Neural progenitor cell (in vitro differentiated cells): ENCODE measurements at places on chromosomes 6 and 20. TPM values are rescaled to one million over a fixed set of nuclear protein-coding genes. Genes with fewer than 3 reads are reported as not detected.

Gene ABHD16B
- total RNA-seq: not detected in 2 replicates

Gene CCN6
- total RNA-seq: not detected in 2 replicates

Gene FOXQ1
- total RNA-seq: not detected in 2 replicates

Gene MRAP2
- total RNA-seq: 0.59 and 0.75 TPM in 2 replicates

GRCh38 chr20:10309326-10309725, 90.7 kb downstream of the SNAP25 start:
- DNase-seq: no peak

DNA sequence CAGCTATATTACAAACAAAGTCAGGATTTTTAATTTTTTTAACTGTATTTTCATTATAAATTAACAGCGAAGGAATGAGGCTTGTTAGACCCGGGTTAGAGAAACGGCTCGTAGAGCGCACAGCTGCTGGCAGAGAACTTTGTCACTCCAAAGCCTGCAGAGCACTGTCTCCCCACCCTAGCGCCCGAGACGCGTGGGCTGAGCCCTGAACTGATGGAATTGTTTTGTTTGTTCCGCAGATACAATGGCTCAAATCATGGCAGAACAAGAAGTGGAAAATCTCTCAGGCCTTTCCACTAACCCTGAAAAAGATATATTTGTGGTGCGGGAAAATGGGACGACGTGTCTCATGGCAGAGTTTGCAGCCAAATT, 810 bp downstream of the LAMP5 start:
- no peak for DNase-seq

GRCh38 chr6:43496370-43497128, 13.6 kb downstream of the LRRC73 start:
- DNase-seq: peak; percentile 62

DNA sequence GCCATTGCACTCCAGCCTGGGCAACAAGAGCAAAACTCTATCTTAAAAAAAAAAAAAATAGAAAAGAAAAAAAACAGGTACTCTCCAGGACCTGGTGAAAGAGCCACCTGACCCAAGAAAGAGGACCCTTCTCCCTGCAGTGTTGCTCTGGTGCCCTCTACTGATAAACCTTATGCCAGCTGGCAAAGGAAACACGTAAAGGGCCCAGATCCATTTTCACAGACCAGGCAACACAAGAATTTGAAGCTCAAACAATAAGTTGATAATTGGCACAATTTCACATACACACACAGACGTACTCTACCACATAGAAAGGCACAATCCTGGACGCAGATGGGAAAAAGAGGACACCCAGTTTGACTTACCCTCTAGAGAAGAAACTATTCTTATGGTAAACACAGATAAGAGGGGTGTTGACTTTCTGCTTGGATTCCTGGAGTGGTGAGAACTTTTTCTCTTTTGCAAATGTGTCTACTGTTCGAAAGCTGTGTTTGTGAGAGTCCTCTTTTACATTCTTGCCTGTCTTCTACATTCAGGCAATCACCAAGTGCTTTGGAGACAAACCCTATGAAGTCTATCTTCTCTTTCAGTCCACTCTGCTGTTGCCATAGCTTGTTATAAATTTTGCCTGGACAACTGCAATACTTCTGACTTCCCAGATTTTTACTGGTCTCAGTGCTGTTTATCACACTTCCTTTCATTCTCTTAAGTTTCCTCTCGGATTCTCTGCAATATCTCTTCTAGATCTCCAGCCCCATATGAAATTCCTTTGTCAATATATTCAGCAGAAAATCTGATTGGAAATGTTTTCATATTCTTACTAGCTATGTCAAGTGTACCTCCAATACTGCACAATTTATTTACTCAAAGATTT, 6.4 kb upstream of the SNRPB start:
- no peak for DNase-seq

DNA sequence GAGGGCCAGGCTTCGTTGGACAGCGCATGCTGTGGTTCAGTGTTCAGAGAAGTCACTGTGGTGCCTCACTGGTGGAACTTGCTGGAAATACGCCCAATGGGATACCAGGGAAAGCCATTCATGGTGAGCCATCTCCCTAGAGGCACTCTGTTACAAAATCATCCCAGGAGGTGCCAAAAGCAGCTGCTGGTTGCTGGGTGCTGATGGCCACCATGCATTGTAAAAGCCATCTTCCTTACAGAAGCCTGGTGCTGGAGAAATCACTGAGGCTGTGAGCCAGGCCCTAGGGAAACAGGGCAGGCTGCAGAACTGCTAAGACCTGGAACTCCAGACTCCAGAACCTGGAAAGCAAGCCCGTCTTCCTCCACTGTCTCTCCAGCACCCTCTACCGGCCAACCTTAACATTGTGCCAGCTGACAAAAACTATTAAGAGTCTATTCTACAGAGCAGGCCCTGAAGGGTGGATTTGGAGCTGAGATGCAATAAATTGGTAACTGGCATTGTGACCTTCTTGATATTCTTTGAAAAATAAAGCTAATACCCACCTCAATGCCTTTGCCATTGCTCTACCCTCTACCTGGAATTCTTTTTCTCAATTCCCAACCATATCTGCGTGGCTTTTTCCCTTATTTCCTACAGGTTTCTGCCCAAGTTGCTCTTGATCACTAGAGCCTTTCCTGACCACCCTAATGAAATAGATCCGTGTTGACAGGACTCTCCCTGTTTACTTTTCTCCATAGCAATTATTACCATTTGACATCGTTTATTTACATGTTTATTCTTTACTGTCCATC, 18.5 kb downstream of the SNRPB start:
- DNase-seq: peak; percentile 84

DNA sequence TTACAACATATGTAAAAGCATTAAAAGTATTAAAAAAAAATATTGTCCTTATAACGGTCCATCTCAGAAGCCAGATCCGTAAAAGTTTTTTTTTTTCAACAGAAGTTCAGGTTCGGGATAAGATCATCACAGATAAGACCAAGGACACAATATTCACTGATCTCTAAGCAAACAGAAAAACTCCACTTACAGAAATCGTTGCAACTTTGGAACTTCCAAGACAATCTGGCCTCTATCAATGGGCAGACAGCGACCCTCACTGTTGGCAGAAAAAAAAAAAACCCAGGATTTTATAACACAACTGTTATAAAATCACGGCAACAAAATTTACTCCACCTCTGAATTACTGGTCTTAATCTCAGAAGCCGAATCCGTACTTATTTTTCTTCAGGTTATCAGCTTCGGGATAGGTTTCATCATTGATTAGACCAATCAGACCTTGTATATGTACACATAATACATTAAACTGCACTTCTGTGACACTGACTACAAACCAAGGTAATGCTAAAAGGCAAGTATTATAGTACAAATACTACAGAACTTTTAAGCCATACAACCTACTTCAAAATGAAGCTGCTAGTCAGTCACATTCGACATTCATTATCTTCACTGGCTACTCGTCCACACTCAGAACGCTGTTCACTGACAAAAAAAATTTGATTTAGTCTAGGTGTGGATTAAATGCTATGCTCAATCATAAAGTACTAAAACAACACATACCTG, 34.7 kb upstream of the SYNCRIP start:
- no peak for DNase-seq

GRCh38 chr6:126111327-126111726, 125.0 kb downstream of the TRMT11 start:
- DNase-seq: no peak
